Stimulated activated CD8-positive, alpha-beta memory T cell treated with anti-CD3 and anti-CD28 coated beads, Interleukin-2, amount 100 ng/mL, for 48 hours (primary cell): ENCODE measurements at places on chromosomes 6 and 20.

GRCh38 chr6:168535711-168536110 is 94.7 kb downstream of the SMOC2 start:
- no peak for DNase-seq

DNA sequence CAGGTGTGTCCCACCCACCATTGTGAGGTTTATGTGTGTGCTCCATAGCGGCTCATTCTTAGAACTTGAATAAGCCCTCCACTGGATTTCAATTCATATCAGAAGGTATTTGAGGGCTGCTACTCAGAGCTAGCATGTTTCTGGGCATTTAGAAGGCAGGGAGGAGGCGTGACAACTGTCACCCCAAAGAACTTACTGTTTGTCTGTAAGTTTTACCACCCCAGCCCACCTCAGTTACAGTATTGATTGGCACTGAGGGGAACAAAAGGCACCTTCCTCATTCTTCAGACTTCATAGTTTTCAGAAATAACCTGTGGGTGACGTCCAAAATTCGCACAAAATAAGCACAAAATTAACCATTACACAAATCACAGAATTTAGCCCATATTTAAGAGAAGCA is 81.7 kb downstream of the KHDC1L start:
- no peak for DNase-seq

GRCh38 chr20:24665196-24665595 is 195.8 kb downstream of the SYNDIG1 start:
- DNase-seq, result no peak

GRCh38 chr6:85323435-85324040 is 126.3 kb upstream of the NT5E start:
- peak; percentile 63 for DNase-seq

GRCh38 chr6:57432919-57433684 is 115.7 kb downstream of the PRIM2 start:
- DNase-seq, result no peak

DNA sequence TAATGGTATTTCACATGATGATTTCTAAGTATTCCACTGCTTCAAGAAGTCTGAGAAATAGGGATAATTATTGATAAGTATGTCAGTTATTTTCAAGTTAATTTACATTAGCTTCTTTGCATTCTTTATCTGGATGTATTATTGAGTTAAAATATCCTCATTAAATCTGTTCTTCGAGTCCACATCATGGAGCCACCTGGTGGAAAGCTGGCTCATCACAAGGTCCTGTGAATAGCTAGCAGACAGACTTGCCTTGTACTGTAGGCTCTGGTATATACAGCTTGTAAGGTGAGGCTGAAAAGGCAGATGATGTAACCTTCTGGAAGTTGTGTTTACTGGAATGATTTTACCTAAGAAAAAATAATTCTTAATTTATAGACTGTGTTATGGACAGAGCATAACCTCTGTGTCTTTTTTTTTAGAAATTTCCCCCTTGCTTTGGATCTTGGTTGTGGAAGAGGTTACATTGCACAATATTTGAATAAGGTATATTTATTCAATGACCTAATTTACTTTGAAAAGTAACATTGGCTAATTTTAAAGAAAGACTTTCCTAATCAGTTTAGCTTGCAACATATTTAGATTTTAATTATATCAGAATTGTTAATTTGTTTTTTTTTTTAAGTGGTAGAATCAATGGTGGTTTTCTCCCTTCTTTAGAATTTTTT is 3.5 kb downstream of the NDUFAF5 start:
- no peak for DNase-seq

DNA sequence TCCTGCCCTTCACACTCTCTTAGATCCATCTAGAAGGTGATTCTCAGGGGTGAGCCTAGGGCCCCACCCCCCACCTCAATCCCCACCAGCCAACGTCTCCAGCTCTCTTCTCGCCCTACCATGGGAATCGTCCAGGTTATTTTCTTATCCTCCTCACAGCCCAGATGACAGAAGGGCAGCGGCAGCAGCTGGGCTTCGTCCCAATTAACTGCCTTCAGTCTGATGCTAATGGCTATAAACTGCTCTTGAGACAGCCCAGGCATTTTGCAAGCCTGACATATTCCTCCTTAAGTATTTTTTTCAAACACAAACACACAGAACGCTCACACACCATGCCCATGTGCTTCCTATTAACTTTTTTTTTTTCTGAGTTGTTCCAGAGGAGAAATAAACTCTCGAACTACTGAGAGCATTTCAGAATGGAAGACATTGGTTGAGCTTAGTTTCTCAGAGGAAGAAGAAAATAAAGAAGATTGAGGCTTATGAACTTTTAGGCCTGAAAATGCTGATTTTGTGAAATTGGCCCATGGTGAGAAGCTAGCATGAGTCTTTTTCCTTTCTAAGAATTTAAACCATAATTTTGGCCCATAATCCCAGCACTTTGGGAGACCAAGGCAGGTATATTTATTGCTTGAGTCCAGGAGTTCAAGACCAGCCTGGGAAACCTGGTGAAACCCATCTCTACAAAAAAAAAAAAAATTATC is 124.6 kb downstream of the EYA2 start:
- DNase-seq, result no peak

GRCh38 chr6:157537556-157537955 is 156.6 kb downstream of the ZDHHC14 start:
- no peak for DNase-seq

- DNase-seq, result no peak
These were observed 35.9 kb downstream of the MAPK14 start for GRCh38 chr6:36063318-36064060.

- no peak for DNase-seq
These were observed 103.9 kb downstream of the ESR1 start for GRCh38 chr6:151911401-151911800.

DNA sequence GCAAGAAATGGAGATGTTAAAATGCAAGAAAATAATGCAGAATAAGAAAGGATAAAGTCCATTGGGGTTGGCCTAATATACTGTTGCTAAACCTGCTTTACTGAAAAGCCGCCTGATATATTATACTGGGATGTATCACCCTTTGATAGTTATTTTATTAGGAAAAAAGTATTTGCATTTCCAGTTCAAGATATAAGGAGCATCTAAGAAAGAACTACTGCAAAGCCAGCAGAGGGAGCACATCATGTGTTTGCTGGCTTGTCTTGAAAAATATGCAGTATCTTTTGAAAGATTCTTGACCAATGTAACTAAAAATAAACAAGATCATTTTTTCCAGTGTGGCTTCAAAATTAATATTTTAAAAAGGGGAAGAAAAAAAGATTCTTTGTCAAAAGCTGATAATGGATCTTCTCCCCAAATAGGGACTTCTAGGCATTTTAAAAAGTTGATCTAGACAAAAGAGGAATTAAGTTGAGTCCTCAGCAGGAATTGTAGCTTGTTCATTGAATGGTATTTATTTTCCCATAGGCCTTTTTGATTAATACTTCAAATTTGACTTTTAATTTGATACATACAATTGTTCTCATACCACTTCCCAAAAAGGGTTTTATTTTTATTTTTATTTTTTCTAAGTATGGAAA is 214.9 kb downstream of the ZFAND3 start:
- no peak for DNase-seq

DNA sequence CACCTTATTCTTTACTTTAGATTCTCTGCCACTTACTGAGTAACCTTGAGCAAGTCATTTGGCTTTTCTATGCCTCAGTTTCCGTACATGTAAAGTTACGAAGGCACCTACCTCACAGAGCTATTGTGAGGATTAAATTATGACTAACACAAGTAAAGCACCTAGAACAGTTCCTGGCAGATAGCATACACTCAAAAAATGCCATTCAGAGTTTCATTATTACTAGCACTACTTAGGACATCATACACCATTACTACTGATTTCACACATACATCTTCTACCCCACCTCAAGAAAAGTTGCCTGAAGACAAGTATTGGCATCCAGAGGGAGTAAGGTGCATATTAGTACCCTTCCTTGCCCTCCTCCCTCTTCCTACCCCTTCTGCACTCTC is 107.8 kb downstream of the OGFRL1 start:
- no peak for DNase-seq

DNA sequence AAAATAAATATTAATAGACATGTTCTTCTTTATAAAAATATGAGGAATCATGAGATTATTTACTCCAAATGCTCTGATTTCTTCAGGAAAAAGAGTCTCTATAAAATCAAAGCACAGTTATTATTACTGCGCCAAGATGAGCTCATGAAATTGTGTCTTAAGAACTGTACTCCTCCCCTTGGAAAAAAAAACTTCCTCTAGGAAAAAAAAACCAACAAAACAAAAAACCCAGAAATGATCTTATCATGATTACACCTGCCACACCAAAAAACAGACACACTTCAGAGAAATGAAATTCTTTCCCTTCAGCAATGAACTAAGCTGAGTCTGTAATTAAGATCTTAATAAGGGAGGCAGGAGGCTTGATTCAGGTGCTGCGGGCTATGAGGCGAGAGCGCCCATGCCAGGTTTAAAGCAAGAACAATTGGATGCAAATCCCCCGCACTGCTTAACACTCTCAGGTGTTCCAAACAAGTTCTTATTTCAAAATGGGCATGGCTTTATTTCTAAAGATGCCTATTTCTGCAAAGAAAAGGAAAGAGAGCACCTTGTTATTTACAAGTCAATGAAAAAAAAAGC is 9.1 kb downstream of the NEDD9 start:
- no peak for DNase-seq

- DNase-seq, result no peak
These were observed 31.8 kb downstream of the ABRACL start for GRCh38 chr6:139060332-139060731.

DNA sequence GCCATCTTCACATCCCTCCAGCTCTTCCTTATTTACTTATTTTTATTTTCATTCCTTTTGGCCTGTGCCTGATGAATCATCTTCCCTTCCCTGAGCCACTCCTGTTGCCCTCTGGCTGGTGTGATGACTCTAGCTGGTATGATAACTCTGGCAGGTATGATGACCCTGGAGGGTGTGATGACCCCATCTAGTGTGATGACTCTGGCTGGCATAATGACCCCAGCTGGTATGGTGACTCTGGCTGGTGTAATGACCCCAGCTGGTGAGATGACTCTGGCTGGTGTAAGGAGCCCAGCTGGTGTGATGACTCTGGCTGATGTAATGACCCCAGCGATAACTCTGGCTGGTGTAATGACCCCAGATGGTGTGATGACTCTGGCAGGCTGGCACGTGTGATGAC is 426.8 kb downstream of the QKI start:
- DNase-seq, result no peak

DNA sequence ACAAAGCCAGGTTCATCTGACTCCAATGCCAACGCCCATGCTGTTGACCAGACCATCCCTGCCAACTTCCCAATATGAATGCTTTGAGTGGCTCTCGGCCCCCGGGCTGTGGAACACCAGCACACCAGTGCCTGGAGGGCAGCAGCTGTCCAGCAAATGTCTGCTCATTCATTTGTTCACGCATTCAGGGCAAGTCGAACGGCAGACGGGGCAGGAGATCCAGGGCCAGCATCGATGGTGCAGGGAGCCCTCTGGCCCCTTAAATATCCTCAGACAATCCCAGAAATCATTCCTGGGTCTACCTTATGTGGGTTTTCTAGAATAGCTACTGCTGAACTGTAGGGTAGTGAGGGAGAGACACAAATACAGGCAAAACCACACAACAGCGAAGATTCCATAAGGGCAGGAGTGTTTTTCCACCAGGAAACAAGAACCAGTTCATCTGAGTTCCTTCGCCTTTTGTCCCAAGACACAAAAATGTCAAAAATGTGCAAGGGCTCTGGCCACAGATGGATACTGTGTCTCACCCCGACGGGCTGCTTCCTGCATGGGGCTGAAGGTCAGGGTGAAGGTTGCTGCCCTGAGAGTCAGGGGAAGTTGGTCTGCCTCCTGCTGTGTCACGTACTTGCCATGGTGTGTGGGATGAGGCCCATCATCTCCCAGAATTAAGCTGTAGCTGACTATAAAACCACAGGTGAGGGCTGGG is 15.5 kb downstream of the RIPOR3 start:
- no peak for DNase-seq
